ENCODE measurements at places on chromosomes 5 and 9.

GRCh38 chr9:88694625-88695024 lies 159.6 kb downstream of the NXNL2 start:
- DNase-seq, result no peak

DNA sequence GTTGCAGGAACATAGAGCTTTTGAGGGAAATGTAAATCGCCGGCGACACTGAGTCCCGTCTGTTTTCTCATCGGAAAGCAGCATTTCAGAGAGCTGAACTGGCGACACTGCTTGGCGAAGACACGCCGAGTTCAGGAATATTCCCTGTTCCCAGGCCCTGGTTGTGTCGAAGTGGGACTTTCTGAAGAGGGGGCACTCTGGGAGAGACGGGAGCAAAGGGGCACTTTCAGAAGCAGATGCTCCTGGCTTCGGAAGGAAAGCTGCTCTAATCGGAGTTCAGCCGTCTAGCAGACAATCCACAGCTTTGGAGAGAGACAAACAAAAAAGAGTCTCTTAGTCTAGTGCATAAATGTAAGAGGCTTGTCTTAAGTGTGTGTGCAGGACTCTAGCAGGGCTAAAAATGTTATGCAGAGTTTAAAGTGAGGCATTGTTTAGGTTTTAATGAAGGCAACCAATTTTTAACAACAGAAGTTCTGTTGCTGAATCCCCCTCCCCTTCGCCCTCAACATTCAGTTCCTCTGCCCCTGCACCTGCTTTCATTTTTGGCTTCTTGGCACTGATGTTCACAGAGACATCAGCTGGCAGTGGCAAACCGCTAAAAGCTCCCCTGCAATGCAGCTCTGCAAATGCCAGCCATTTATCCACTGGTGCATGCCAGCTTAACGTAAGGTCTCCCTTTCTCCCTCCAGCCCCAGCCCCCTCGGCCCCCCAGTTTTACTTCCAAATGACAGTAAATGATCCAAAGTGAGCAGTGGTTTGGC lies 289.5 kb upstream of the MPDZ start:
- DNase-seq, result no peak

DNA sequence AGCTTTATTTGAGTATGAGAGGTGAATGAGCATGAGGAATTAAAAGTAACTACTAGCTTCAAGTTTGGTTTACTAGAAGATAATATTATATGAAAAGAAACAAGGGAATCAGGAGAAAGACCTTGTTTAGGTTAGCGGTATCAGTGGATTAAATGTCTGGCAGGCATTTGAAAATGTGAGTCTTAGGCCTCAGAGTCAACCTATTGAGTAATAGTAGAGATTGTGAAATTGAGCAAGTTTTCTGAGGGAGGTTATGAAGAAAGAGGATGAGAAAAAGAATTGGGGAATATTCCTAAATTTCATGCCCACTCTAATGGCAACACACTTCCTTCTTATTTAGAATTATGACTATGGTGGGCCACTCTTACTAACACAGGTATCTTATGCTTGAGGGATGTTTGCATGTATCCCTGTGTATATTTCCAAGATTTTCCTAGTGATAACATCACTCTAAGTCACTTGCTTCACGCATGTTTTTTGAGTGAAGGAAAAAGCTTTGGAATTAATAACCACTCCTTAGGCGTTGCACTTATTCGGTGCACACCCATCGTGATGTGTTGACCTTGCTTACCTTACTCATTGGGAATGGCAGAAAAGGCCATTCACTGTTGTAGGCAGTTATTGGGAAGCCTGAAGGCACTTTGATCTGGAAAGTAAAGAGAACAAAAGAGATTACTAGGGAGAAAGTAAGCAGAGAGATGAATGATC lies 8.2 kb upstream of the ELL2 start:
- no peak for DNase-seq

- peak; percentile 75 for DNase-seq
Observed at GRCh38 chr5:80254767-80255430, 949 bp downstream of the SERINC5 start.

DNA sequence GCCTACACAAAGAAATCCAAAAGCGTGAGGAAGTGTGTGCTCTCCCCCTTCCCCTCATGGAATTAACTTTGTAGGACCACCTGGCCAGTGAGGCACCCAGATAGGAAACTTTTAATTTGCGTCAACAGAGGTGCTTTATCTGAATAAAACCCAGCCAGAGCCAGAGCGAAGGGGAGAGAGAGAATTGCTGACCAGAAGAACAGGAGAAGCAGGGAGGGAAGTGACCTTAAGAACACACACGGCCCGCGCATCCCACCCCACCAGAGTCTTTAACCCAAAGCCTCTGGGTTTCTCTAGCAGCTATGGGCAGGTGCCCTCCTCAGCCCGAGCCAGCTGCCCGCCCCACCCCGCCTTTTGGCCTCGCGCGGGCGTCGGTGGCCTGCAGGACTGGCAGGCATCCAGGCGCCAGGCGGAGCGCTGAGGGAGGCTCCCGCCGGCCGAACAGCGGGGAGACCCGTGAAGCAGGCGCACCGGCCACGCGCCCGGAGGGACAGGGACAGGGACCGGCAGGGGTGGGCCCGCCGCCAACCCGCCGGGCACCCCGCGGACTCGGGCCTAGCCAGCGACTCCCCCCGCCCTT lies 580 bp downstream of the ERAP1 start:
- DNase-seq, result no peak

- DNase-seq, result no peak
Observed at GRCh38 chr9:13971966-13972655, 341.8 kb downstream of the NFIB start.

- peak; percentile 81 for DNase-seq
Observed at GRCh38 chr9:92947268-92948037, at the start of gene FGD3. FGD3 (plus strand) TSS chr9:92947523; CDS start chr9:92976257, 28,734 bp downstream.

GRCh38 chr9:136949239-136949816 lies 2.7 kb upstream of the LCN12 start:
- no peak for DNase-seq

- DNase-seq, result peak; percentile 31
Observed at GRCh38 chr9:127129718-127130085, 7.3 kb upstream of the ANGPTL2 start.

GRCh38 chr5:108278285-108279240 lies 103.3 kb downstream of the FBXL17 start:
- no peak for DNase-seq

GRCh38 chr9:70630971-70631370 lies 216.5 kb upstream of the KLF9 start:
- DNase-seq, result no peak

DNA sequence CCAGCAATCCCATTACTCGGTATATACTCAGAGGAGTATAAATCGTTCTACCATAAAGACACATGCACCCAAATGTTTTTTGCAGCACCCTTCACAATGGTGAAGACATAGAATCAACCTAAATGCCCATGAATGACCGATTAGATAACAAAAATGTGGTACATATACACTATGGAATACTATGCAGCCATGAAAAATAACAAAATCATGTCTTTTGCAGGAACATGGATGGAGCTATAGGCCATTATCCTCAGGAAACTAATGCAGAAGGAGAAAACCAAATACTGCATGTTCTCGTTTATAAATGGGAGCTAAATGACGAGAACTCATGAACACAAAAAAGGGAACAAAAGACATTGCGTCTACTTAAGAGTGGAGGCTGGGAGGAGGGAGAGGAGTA lies 114.5 kb downstream of the HTR4 start:
- no peak for DNase-seq

DNA sequence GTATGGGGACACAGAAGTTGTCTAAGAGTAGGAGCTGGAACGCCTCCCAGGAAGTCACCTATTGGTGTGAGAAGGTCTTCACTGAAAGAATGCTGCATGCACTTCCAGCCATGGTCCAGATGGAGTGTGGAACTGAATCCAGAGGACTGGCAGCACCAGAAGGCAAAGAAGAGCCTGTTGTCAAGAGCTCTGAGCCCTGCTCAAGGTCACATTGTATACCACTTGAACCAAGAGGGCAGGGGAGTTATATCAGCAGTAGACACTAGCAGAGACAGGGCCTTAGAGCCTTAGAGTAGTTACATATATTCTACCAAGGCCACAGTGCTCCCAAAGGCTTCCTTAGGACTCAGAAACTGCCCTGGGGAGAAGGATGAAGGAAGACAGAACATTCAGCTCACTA lies 130.8 kb upstream of the POC5 start:
- DNase-seq, result no peak

DNA sequence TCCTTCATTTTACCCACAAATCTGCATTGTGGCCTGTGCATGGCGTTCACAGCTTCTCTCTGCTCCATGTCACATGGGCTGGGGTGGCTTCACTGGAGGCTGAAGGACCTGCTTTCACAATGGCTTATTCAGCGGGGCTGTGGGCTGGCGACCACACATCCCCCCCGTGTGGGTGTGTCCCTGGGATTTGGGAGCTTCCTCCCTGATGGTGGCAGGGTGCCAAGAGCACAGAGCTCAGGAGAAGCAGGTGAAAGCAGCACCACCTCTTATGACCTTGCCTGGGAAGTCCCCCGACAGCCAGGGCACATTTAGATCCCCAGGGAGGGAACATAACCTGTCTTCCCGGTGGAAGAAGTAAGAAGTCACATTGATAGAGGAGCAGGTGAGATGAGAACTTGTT lies 5.0 kb upstream of the MED10 start:
- DNase-seq, result no peak

GRCh38 chr5:109656829-109657228 lies 32.9 kb upstream of the MAN2A1 start:
- peak; percentile 74 for DNase-seq

GRCh38 chr9:31745468-31745867 lies 639.0 kb upstream of the ACO1 start:
- DNase-seq, result no peak

- no peak for DNase-seq
Observed at GRCh38 chr9:79798450-79798849, 226.7 kb downstream of the TLE4 start.

DNA sequence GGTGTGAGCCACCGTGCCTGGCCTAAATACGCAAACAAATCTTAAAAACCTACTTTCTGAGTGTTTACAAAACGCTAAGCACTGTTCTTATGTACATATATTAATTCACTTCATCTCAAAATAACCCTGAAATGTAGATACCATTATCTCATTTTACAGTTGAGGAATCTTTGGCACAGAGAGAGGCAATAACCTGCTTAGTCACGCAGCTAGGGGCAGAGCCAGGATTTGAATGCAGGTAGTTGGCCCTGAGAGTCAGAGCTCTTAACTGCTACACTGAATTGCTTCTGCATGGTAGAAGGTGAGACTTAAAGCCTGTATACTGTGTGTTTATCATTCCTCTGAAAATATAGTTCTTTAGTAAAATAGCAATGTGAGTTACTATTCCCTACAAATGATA lies 21.9 kb downstream of the ARHGEF37 start:
- DNase-seq, result no peak

- DNase-seq, result no peak
Observed at GRCh38 chr5:143796753-143797152, 15.2 kb upstream of the HMHB1 start.

- DNase-seq, result peak; percentile 85
Observed at GRCh38 chr5:56950626-56951125, 1.2 kb downstream of the MIER3 start.

DNA sequence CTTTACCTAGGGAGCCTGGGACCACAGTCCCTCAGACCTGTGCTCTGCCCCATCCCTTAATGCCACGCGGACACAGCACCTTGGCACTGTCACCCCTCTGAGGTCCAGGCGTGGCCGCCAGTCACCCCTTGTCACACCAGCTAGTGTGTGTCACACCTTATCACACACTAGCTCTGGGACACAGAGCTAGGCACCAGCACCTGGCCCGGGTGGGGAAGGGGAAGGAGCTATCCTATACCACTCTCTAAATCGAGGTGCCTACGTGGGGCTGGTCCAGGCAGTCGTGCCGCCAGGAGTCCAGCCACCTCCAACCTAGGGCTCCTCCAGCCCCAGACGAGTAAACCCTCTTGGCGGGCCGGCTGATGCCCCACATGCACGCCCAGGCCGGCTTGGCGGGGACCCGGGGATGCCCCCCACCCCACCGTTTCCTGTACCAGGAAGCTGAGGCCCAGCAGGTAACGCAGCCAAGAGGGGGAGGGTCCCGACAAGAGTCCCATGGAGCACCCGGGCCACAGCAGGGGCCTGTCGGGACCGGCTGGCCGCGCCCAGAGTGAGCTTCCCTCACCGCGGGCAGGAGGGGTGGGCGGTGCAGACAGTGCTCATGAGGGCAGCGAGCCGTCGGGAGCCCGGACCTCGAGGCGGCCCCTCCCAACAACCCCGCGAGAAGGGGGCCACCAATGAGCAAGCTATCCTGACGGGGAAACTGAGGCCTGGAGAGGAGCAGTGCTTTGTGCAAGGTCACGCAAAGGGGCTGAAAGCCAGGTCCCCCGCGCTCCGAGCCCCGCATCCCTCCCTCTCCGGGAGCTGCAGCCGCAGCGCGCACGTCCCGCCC lies 550 bp downstream of the CORO2A start:
- DNase-seq, result peak; percentile 77

DNA sequence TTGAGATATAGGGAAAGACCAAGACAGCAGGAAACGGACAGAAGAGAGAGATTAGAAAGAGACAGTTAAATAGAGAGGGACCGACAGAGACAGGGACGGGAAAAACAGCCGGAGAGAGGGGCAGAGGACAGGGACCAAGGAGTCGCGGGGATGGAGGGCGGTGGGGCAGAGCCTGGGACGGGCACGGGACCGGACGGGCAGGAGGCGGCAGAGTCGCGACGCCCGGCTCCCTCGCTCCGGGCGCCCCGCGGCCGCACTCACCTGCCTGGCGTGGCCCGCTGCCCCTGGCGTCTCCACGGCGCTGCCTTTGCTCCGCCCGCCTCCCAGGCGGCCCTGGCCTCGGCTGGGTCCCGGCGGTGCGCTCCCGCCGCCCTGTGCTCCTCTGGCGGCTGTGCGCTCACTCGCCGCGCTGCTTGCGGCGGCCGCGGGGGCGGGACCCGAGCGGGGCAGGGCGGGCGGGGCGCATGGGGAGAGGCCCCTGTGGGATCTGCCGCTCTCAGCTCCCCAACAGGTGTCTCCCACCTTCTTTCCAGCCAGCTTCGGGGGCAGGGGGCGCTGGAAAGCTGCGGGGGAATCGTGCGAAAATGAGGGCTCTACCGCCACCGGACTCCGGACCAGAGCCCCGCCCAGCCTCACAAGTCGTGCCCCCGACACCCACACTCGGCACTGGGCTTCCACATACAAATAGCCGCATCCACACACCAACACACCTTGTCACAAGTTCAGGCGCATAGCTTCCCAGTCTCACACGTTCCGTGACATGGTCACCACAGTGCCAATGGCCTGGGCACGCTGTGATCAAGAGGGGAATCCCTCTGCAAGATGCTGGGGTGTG lies at the start of gene ARID3C:
ARID3C (minus strand) TSS at position 411 of the 835 bp plus-strand sequence. CDS start 1,052 bp downstream, outside the sequence.
- peak; percentile 80 for DNase-seq

DNA sequence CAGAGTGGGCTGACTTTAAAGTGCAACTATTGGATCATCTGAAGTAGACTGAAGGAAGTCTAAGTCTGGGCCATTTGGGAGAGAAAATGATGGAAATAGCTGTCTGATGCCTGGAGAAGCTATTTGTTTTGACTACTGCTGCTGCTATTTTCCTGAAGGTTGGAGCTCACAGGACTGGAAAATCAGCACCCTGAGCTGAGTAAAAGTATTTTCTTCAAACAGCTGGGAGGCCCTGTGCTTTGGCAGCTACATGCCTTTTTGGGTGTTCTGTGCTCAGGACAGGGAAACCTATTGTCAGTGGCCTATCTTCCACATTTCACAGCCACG lies 302.6 kb downstream of the ENC1 start:
- no peak for DNase-seq
